ENCODE measurements at places on chromosomes 7 and 10.

- no peak for DNase-seq
Observed at GRCh38 chr7:43653891-43654504, 71.1 kb downstream of the STK17A start.

- no peak for DNase-seq
Observed at GRCh38 chr10:102444851-102445250, 6.5 kb downstream of the C10orf95 start.

- DNase-seq, result peak; percentile 52
Observed at GRCh38 chr7:143305423-143306070, 10.4 kb upstream of the CLCN1 start.

- no peak for DNase-seq
Observed at GRCh38 chr10:132350391-132350790, 18.4 kb downstream of the LRRC27 start.

DNA sequence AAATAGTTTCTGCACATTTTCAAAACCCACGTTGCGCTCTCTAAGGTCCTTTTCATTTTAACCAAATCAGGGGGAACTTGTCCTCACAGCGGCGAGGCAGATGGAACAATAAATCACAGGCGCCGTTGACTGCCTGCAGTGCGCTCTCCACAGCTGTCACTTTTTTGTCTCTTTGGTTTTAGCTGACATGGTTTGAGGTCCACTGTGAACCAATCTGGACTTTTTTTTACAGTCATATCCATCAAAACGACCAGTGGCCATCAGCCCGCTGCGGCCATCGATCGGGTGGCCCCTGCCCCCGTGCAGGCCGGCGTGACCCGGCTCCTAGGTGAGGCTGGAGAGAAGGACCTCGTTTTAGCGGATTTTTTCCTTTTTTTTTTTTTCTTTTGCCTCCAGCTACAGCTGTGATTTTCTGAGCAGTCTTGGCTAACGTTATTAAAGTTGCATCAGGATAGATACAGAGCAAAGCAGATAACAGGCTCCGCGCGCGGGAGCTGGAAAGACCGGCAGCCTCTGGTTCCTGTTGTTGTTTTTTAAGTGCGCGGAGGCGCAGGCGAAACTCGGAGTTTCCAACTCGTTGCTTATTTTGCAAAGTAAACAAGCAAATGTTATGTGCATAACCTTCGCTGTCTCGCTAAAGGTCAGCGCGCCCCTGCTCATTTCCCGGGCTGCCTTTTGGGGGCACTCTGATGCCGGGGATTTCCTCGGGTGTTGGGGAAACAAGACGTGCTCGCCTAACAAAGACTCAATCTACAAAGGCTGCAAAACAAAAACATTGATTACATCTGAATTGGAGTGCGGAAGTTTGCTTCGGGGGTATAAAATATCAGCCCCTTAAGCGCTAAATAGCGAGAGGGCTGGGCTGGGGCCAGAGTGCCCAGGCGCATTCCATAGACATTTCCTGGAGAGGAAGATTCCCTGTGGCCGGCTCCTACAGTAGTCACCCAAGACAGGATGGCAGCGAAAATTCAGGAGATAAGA is 414.8 kb upstream of the MKI67 start:
- no peak for DNase-seq

DNA sequence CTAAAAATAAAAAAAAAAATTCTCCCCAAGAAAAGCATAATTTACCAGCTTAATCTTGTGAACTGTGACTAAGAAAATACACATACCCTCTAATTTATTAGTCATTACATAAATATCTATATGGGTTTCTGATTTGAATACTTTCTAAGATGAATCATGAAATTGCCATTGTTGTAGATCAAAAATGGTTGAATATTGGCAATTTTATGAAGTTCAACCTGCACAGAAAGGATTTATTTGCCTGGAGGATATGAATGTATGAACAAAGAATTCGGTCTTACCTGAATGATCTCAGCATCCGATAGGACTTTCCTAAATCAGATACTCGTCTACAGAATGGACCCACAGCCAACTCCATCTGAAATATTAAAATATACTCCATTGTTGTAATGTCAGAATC is 61.5 kb downstream of the HBP1 start:
- DNase-seq, result no peak

DNA sequence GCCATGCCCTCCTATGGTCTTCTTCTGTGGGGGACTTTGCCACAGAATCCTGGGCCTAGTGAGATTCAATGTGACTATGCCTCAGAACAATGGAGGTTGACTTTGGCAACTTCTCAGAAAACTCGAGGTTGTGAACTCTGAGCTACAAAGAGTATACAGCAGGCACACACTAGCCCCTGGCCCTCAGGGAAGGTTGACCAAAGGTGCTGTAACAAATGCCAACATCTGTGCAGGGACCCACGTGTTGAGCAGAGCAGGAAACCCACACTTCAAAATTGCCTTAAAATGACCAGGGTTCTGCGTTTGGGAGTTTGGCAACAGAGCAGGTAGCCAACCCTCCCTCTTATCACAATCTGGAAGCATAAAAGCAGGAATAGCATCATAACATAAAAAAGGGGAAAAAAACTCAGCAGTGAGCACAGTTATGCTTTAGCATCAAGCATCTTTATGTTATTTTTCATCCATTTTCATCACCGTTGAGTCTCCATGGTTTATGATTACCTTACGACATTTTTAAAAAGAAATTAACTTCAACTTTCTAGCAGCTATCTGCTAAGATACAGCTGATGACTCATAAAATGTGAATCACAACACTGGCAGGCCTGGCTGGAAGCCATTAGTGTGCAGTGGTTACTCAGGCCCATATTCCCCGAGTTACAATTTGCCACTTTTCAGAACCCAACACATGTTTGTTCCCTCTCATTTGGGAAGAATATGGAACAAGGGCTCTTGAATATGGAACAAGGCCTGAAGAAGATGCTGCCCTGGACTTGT is 11.1 kb downstream of the PRLHR start:
- DNase-seq, result no peak

Data from activated gamma-delta T cell treated with anti-CD3 and anti-CD28 coated beads, Interleukin-2, amount 50 U/mL, for 16 hours (primary cell).